KBM-7 (cell line): ENCODE measurements at places on chromosomes 1 and 21.
A peak's percentile ranks its signal among the peaks of the same experiment; 100 is the strongest.

DNA sequence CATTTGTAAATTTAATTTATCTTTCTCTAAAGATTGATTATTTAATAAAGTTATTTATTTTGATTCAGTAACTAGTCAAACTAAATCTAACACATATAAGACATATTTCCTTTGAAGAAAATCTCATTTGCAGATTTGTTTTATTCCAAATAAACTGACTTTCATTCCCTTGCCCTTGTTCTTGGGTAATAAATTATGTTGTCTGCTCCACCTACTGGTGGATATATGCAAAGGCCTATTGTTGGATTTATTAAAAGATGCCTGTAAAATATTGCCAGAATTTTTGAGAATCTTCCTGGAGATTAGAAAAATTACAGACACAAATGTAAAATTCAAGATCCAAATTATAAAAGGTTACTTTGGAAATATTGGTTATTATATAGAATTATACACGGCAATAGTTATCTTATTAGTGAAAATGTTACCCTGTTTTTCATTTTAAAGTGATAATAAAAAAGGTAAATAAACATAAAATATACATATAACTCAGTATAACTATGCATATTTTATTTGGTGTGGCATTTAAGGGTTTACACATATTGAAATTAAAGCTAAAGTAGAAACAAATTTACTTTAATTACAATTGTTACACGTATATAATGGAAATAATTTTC lies 116.1 kb downstream of the SPATA17 start:
- peak; percentile 34 for DNase-seq

DNA sequence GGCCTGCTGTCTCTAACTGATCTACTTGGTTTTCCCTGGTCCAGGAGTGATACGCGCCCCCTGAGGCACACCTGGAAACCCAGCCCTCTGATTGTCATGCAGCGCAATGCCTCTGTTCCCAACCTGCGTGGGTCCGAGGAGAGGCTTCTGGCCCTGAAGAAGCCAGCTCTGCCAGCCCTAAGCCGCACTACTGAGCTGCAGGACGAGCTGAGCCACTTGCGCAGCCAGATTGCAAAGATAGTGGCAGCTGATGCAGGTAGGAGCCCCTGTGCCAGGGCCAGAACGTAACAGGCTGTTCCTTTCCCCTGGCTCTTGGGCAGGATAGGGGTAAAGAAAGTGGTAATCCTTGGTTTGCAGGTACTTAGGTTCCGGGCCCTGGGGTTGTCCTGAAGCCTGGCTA lies 6.8 kb downstream of the MTFR1L start:
- no peak for DNase-seq

DNA sequence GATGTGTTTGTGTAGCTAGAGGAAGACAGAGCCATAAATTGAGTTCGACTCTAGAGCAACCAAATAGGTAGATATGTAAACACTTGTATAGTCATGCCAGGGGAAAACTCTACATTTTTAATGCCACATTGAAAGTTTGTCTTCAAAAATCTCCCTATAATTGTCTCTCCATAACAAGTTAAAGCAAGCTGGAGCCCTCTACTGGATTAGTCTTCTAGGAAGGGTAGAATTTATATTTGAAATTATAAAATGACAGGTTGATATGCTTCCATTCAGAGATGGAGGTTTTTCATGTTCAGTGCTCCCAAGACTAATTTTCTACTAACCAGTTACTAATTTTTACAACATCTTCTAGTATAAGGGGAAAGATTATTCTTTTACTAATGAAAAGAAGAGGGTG lies 13.1 kb upstream of the COL24A1 start:
- DNase-seq, result peak; percentile 26

- no peak for DNase-seq
Measured at GRCh38 chr1:37303884-37304574, 170.4 kb upstream of the ZC3H12A start.

- peak; percentile 70 for DNase-seq
Measured at GRCh38 chr21:19440792-19441655, 1037.4 kb upstream of the TMPRSS15 start.

DNA sequence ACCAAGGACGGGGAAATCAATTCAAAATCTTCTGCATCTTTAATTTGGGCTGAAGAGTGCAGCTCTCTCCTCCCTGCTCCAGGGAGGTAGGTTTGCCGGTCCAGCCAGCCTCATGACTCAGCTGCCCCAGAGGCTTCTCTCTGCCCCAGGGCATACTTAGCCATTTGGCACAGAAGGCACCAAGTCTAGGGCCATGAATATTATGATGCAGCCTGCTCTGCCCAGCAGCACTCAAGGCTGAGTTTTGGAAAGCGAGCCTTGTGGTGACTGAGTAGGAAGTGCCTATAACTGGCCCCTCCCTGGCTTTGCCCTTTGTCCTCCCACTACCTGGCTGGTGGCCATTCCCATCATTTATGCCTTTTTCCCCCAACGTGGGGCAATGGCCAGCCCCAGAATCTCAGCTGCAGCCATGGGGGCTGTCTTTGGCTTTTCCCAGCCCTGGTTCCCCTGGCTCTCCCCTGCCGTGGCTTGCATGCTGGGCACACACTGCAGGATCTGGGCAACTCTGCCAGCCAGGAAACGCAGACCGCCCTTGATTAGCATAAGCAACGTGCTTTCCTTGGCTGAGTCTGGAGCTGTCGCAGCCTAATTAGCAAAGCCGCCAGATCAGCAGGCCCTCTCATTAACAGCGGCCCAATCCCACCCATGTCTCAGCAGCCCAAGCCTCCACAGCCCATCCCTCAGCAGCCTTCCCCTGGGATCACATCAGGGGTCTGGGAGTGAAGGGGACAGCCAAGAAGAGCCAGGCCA lies 258.6 kb upstream of the TMEM51 start:
- no peak for DNase-seq

DNA sequence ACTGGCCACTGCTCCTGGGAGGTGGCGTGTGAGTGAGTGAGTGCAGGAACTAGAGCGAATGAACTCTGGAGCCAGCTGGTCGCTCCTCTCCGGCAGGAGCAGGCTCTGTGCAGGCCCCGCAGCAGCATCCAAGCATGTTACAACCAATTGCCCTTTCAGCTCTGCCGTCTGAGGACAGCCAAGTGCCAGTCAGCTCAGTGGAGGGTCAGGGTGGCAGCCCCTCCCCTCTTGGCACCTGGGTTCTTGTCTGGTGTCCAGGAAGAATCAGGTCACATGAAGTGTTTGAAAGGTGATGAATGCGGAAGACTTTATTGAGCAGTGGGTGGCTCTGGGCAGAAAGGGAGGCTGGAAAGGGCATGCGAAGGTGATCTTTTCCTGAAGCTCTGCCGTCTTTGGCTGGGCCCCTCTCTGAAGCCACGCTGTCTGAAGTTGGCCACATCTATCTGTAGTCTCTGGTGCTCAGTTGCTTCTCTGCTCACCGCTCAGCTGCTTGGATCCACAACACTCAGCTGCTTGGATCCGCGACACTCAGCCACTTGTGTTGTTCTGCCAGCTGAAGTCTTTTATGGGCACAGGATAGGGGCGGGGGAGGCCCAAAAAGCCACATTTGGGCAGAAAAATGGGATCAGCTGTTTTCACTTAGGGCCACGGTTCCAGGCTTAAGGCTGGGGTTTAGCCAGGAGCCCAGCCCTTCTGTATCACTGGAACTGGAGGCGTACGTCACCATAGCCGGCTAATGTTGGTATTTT lies 139.8 kb downstream of the ADSS2 start:
- DNase-seq, result no peak

DNA sequence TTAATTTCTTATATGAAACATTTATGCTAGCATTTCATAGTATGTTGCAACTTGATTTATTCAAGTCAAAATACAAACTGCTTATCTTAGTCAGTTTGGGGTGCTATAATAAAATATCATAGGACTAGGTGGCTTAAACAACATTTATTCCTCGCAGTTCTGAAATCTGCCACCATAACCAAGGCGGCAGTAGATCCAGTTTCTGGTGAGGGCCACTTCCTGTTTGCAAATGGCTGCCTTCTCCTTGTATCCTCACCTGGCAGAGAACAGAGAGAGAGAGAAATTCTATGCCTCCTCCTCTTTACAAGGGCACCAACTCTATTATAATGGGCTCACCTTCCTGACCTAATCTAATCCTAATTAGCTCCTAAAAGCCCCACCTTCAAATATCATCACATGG lies 76.1 kb upstream of the RGS2 start:
- peak; percentile 31 for DNase-seq

- no peak for DNase-seq
Measured at GRCh38 chr1:76160225-76160624, 85.7 kb downstream of the ST6GALNAC3 start.

- no peak for DNase-seq
Measured at GRCh38 chr1:151197863-151198253, 494 bp upstream of the PIP5K1A start.

- DNase-seq, result no peak
Measured at GRCh38 chr1:218765753-218766152, 407.9 kb upstream of the LYPLAL1 start.

- DNase-seq, result peak; percentile 60
Measured at GRCh38 chr1:53365437-53366063, 37.7 kb upstream of the LRP8 start.

- no peak for DNase-seq
Measured at GRCh38 chr1:173355281-173356031, 121.7 kb upstream of the PRDX6 start.

DNA sequence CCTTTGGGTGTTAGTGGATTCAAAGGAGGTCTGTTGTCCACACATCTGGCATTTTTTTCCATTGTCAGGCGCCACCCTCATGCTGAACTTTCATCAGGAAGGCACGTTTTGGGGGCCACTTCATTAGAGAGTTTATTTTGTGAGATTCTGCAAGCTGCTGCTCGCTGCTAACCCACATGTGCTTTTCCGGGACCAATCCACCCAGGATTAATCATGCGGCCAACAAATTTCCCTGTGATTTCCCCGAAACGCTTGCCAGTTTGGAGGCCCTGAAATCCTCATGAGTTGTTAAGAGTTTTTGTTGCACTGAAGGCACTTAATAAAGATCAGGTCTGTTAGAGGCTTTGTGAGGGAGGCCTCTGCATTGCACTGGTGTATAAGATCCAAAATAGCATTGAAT lies 2.4 kb downstream of the PDPN start:
- no peak for DNase-seq

- DNase-seq, result no peak
Measured at GRCh38 chr1:160821627-160822026, 25.7 kb downstream of the LY9 start.

GRCh38 chr1:230517786-230518185 lies 91.7 kb upstream of the PGBD5 start:
- no peak for DNase-seq
